ENCODE measurements at places on chromosomes 12 and 14.

GRCh38 chr14:27739657-27740156, 1026.9 kb upstream of the FOXG1 start:
- no peak for DNase-seq

DNA sequence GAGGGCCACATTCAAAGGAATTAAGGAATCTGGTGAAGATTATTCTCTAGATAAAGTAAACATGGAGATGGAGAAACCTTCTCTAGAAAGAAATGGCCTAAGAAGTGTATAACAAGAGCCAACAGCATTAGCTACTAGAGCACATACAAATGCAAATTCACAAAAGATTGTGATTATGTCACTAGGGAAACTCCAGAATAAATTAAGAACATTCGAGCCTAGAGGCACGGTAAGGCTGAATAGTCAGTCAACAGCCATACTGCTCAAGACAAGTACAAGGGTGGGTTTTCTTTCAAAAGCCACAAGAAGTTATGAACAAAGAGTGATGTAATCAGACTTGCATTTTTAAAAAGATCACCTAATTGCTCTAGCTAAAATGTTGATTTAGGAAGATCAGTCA, 25.4 kb downstream of the PPP4R3A start:
- DNase-seq, result no peak

DNA sequence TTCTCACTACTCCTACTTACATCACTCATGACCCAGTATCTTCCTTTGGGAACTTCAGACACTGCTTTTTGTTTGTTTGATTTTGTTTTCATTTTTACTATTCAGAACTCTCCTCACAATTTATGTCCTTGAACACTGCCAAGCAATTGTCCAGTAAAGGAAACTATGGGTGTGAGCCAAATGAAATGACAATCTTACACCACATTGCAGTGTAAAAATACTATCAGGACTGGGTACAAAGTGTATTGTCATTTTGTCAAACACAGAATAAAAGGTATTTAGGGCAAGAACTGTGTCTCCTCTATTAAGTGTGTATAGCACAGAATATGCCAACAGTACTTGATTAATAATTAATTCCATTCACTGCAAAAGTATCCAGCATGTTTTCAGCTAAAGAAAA, 199.3 kb downstream of the ALG10B start:
- DNase-seq, result no peak

DNA sequence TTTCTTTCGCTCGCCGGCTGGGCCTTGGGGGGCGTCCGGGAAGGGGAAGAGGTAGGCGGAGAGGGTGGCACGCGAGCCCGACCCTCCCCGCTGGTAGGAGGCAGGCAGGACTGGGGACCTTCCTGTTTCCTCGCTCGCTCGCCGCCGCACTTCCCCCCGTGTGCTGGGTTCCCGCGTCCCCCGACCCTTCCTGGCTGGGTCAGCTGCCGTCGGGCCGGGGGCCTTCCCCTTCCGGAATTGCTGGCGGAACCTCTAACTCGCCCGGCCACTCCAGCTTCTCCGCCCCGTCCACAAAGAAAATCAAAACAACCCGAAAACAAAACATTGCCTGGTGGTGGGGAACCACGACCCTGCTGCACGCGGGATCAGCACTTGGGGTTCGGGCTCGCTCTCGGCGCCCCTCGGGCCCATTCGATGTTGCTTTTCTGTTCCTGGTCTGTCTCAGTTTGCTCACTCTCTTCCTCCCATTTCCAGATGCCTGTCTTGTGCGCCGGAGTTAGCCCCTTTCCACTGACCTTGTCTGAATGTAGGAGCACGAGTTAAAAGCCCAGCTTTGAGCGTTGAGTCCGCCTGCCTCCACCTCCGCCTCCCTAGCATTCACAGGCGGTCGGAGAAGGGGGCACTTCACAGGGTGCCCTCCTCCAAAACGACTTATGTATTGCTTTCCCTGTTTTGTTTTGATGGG, 581 bp downstream of the PAPOLA start:
- no peak for DNase-seq

GRCh38 chr12:38746744-38747143, 158.6 kb downstream of the CPNE8 start:
- no peak for DNase-seq

DNA sequence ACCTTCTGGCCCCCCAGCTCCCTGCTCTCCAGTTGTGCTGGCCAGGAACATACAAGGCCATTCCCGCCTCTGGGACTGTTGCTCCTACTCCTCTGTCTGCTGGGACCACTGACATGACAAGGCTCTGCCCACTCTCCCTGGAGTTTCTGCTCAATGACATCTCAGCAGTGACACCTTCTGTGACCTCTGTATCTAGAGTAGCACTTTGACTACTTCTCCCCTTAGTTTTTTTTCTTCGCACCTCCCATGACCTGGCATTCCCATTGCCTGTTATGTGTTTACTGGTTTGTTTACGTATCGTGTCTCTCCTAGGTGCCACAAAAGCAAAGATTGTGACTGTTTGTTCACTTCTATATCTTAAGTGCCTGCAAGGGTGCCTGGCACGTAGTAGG, 40.1 kb upstream of the TMEM263 start:
- DNase-seq, result no peak

- no peak for DNase-seq
Observed at GRCh38 chr12:130743176-130743575, 27.1 kb upstream of the RIMBP2 start.

DNA sequence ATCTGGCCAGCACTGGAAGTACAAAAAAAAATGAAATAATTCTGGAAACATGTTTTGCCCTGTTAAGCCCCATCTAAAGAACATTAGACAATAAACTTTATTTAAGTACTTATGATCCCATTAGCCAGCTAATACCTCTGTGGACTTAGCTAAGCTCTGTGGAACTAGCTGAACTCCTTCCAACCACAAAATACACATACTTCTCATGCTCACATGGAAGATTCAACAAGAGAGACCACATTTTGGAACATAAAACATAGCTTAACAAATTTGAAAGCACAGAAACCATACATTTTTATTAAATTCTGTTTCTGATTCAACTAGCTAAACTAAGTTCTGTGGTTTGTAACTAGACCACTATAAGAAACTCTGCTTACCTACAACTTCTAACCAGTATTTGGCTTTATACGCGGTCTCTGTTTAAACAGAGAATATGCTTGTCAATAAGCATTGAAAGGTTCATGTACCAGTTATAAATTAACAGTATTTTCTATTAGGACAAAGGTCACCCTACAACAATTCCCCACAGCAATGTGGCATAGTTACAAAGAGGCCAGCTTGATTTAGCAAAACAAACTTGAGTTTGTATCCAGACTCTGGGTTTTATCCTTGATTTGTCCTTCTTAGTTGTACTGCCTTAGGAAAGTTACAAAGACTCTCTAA, 300.1 kb downstream of the C12orf50 start:
- DNase-seq, result no peak

DNA sequence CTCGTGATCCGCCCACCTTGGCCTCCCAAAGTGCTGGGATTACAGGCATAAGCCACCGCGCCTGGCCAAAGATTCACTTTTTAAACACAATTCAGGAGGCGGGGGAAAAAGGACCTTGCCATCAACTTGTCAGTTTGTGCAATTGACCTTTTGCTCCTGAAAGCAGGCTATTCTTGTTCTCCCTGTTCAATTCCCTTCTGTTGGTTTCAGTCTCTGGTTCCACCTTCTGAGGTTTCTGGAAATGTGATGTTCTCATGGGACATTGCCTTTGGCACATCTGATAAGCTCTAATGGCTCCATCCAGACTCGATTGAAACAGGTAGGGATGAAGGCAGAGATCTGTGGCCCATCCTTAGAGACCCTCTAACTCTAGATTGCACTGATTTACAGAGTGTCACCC, 17.9 kb upstream of the CCDC85C start:
- no peak for DNase-seq

DNA sequence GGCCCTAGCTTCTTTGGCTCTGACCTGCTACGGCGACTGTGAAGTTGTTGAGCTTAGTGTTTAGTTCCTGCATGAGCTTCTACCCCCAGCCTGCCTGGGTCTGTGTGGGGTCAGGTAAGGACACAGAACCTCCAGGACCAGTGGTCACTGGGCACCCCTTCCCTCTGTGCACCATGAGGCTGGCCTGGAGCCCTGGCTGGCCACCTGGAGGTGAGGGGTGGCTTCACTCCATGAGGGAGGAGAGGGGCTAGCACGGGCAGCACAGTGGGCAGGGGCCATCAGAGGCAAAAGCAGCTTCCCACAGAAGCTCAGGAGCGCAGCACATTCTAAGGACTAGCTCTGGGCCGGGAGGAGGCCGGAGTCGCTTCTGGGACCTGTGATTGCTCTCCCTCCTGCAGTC, 36.7 kb downstream of the CCDC92 start:
- no peak for DNase-seq

GRCh38 chr14:92597906-92598905, 84.6 kb downstream of the RIN3 start:
- DNase-seq, result no peak

DNA sequence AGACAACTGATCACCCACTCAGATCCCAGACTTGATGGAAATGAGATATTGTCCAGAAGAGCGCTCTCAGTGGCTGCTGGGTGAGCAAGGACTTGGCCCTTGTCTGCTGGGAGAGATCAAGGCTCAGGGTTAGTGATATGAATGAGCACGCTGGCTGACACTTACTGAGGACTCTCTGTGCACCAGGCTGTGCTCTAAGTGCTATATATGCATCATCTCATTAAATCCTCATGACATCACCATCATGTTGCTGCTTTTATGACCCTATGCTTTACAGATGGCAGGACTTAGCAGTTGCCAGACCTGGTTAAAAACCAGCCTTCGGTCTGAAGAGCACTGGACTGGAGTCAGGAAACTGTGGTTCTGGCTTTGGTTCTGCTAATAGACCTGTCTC, 260.9 kb downstream of the VRK1 start:
- DNase-seq, result no peak

DNA sequence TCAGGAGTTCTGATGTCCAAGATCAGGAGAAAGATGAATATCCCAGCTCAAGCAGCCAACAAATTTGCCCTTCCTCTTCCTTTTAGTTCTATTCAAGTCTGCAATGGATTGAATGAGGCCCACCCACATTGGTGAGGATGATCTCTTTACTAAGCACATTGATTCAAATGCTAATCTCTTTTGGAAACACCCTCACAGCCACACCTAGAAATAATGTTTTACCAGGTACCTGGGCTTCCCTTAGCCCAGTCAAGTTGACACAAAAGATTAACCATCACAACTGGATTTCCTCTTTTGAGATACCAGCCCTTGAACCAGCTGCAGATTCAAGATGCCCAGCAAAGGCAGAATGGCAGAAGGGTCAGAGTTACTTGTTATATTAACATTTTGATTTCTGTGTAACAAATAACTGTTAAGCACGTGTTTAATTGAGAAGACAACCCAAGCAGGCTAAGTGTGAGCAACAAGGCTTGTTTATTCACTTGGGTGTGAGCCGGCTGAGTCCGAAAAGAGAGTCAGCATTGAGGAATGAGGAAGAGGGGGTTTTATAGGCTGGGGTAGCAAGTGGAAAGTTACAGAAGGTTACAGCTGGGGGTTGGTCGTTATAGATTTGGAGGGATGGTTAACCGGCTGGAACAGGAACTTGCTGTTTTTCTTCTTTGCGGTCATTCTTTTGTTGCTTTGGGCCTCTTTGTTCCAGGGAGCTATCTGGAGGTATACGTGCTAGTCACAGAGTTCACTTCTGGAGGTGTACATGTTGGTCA, 180.3 kb downstream of the EMP1 start:
- no peak for DNase-seq

DNA sequence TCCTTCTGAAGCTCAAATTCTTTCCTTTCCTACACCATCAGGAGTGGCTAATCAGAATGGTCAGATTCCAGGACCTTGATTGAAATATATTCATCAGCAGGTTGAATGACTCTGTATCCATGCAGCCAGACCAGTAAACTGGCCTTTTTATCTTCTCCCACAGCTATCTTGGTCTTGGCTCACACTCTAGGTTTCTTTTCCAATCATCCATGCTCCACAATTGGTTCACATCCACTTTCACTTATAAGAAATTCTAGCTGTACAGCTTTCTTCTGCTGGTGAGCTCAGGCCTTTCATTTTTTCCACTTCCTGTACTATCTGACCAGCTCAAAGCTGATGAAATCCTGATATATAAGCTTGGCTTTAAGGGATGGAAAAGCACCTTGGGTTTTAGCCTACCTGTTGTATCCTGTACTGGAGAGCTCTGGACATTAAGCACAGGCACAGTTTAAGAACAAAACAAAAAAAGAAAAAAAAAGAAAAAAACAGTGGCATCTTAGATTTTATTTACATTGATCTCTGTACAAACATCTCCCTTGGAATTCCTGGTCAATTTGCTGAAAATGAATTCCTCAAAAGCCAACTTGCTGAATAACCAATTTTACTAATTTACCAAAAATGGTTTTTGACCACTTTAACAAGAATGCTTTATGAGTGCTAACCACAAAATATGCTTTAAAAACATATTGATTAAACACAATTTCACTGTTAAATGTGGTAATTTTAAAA, 91.6 kb upstream of the PAWR start:
- no peak for DNase-seq

DNA sequence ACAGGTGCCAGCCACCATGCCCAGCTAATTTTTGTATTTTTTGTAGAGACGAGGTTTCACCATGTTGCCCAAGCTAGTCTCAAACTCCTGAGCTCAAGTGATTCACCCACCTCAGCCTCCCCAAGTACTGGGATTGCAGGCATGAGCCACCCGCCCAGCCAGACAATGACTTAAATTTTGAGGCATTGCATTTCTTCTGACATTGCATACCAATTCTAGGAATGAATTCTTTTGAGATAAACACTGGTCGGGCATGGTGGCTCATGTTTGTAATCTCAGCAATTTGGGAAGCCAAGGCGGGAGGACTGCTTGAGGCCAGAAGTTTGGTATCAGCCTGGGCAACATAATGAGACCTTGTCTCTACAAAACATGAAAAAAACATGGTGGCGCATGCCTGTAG, 2.5 kb upstream of the CELA1 start:
- no peak for DNase-seq

DNA sequence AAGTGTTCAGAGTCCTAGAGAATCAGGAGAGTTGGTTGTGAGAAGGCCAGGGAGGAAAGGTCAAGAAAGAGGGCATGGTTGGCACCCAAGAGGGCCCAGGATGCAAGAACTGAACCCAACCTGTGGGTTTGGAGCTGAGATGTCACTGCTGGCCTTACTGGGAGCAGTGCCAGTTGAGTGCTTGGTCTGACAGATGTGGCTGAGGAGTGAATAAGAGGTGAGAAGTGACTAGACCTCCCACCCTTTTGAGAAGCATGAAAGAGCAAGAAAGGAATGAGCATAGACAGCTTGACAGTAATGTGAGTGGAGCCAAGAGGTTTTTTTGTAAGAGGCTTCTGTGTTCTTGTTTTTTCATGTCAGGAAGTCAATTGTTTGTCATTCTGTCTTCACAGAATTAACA, 95.3 kb downstream of the FGD4 start:
- no peak for DNase-seq

GRCh38 chr12:79356216-79356615, 334.5 kb downstream of the PAWR start:
- no peak for DNase-seq

- no peak for DNase-seq
Observed at GRCh38 chr12:47825173-47825639, 5.5 kb upstream of the HDAC7 start.

DNA sequence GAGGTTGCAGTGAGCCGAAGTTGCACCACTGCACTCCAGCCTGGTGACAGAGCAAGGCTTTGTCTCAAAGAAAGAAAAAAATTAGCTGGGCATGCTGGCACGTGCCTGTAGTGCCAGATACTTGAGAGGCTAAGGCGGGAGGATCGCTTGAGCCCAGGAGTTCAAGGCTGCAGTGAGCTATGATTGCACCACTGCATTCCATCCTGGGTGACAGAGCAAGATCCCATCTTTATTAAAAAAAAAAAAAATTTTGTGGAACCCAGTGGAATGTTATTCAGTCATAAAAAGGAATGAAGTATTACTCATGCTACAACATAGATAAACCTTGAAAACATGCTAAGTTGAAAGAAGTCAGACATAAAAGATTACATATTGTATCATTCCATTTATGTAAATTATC, 8.3 kb upstream of the ERBB3 start:
- DNase-seq, result no peak

Data from vagina (tissue), 2 donors.